ENCODE measurements at places on chromosomes 16 and 17.

GRCh38 chr16:29738514-29738913 lies 7.3 kb downstream of the C16orf54 start:
- peak; percentile 90 for DNase-seq

GRCh38 chr16:14004031-14004728 lies 66.9 kb upstream of the MRTFB start:
- no peak for DNase-seq

GRCh38 chr17:45784741-45785479 lies 790 bp downstream of the CRHR1 start:
- peak; percentile 58 for DNase-seq

DNA sequence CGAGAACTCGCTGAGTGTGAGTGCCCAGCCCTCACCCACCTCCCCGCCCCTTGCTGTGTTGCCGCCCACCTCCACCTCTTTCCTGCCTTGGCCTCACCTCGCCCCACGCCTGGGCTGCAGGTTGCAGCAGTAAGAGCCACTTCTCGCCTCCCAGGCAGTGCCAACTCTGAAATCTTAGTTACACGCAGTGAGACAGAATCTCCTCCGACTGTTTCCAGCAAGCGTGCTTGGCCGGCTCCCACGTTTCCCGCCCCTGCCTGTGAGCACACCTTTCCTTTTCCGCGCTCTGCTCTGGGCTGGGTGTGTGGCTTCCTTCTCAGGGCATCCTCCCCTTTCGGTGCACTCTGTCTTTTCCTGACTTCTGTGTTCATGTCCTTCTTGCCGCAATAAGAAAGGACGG lies 5.7 kb downstream of the ENGASE start:
- no peak for DNase-seq

DNA sequence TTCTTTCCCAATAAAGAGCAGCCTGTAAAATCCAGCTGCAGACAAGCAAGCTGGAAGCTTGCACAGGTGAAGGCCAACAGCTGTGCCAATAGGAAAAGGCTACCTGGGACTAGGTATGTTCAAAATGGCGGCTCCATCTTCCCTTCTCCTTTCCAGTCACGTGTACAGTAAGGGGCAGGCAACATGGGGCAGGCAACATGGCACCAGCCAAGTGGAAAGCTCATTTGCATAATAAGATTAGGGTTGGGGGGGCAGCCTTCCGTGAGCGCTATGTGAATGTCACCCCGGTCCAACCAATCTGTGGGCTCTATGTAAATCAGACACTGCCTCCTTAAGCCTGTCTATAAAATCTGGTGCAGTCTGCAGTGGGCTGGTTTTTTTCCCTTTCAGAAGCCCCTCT lies 31.3 kb downstream of the TVP23A start:
- DNase-seq, result no peak

DNA sequence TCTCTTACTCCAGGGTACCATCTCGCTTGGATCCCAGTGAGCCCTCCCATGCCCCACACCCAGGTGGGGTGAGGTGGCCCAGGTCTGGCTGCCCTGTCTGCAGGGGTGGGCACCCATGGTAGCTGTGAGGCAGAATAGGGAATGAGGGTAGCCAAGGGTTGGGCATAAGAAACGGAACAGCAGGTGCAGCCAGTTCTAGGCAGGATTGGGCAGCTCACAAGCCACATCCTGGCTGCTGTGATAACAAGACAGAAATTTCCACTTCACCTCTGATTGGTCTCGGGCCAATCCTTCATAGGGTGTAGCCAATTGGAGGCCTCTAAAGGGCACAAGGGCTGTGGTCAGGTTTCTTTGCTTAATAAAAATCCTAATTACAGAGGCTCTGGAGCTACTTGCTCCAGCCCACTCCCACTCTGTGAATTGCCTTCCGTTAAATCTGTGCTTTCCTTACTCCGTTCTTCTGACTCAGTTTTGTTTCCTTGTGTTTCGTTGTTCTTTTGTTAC lies 1.5 kb upstream of the ARHGDIG start:
- no peak for DNase-seq

- peak; percentile 34 for DNase-seq
These were observed 591 bp downstream of the YPEL3 start for GRCh38 chr16:30095166-30096078.

DNA sequence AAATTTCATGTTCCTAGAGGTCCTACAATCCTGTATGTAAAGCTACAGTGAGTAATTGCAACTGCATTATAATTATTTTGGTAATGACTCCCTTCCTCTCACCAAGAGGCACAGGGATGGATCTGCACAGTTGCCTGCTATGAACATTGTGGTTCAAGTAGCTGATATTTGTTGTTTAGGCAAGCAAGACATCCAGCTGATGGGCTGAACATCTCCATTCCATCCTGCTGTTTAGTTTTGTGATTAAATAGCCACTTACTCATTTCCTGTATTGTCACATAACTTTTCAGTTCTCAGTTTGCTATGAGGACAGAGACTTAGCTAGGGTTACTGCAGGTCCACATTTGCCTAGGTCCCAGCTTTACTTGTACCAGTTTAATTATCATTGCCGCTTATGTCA lies 181.2 kb upstream of the TBX2 start:
- no peak for DNase-seq

GRCh38 chr16:57946181-57946801 lies 24.6 kb downstream of the CNGB1 start:
- DNase-seq, result no peak

GRCh38 chr16:8642146-8642545 lies 20.6 kb downstream of the METTL22 start:
- DNase-seq, result no peak

GRCh38 chr16:47644661-47645060 lies 183.5 kb downstream of the PHKB start:
- no peak for DNase-seq

GRCh38 chr16:31517800-31518402 lies 9.7 kb upstream of the RUSF1 start:
- no peak for DNase-seq

DNA sequence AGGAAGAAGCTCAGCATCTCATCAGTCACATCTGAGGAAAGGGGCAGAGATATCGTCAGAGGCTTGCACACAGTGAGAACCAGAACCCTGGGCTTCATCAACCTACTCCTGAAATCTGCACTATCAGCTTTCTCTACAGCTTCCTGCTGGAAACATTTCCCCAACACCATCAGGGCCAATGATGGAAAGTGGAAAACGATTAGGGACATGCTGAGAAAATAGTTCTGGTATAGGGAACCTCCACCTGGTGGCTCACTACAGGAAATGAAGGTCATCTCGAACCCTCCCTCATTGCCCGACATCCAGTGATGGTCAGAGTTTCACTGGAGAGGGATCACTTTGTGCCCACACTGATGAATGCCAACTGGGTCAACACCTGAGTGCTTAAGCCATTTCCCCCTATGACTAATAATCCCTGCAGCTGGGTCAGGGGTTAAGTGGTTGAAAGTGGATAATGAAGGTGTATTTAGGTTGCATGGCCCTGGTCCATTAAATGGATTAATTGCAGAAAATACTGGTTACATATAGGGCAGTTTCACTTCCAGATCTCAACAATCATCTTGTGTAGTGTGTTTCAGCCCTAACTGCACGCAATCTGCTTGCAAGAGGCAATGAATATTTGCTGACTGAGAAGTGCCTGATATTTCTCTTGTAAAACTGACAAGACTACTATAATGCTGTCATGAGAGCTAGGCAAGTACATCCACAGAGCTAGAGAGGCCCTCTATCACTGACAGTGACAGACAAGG lies 43.1 kb upstream of the GSG1L start:
- DNase-seq, result no peak

DNA sequence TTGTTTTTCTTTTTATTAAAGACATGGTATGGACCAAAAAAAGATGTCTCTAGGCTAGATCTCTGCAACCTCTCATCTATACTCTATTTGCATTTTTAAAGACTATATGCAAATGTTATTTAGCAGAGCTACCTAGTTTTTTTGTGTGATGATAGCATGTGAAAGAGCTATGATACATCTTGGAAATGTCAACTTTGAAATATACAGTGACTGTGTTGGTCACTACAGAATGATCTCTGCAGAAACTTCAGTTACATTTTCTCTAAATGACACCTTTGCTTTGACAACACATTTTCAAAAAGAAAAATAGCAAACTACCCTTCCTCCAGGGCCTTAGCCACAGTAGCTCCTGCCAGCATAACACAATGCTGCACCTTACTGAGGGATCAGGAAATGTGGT lies 86.6 kb downstream of the PRKCB start:
- DNase-seq, result no peak

DNA sequence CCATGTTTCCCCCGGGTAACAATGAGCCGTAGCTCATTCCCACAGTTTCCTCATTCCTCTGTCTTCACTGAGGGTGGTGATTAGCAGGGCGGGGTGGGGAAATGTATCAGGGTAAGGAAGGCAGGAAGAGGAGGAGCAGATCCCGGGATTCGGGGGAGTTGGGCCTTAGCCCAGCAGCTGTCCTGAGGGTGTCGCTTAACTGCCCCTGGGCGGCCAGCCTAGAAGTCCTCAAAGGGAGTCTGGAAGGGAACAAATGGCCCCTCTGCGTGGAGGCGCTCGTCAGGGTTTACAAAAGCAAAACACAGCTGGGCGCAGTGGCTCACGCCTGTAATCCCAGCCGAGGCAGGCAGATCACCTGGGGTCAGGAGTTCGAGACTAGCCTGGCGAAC lies 14.3 kb downstream of the MLYCD start:
- DNase-seq, result no peak
